ENCODE measurements at places on chromosomes 7 and 10. TPM values are rescaled to one million over a fixed set of nuclear protein-coding genes. Genes with fewer than 3 reads are reported as not detected.

DNA sequence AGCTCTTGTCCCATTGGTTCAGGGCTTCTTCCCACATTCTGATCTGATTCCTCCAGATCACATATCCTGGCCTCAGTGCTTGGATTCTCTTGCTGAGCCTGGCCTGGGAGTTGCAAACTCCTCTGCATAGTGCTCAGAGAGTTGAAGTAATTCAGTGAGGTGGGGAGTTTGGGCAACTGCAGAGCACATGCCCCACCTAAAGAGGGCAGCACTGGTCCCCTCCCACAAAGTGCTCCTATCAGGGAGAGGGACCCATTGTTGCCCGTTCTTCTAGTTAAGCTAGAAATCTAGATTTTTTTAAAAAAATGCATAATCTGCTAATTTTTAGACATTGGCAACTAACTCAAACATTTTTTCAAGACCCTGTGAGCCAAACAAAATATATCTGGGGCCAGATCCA is 45.1 kb downstream of the CHN2 start:
- H3K4me1 ChIP-seq, result peaks cover 20% of the 10 kb centered on the region
- peaks cover 5% of the 10 kb centered on the region for H3K27me3 ChIP-seq
- H3K36me3 ChIP-seq, result no peaks in the 10 kb centered on the region
- H3K27ac ChIP-seq, result no peak overlapping the region

GRCh38 chr7:47345857-47346298 is 236.0 kb downstream of the TNS3 start:
- H3K27me3 ChIP-seq, result no peaks in the 10 kb centered on the region
- no peaks in the 10 kb centered on the region for H3K36me3 ChIP-seq
- no peak for DNase-seq
- no peak overlapping the region for H3K4me3 ChIP-seq
- H3K27ac ChIP-seq, result no peak overlapping the region

DNA sequence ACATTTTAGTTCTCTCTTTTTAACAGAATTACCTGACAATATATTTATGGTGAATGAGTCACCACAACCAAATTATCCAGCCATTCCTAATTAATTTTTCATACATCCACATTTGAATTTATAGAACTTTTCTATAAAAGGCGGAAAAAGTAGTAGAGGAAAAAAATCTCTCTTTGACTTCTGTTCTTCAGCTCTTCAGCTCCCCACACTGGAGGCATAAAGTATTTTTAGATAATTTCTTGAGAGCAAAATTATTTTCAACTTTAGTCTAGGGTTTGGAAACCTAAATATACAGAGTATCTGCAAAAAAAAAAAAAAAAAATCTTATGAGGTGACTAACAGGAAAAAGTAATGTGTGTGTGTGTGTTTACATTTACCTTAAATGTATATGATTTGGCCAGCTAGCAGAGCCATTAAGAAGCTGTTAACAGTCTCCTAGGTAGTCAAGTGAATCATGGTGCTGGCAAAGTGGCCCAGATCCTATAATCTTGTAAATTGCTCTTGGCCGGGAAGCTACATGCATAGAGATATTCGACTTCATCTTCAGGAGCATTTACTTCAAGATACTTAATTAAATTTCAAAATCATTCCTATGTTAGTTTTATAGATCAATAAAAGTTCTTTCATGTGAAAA is 383.1 kb upstream of the STEAP1 start:
- no peaks in the 10 kb centered on the region for H3K36me3 ChIP-seq
- H3K4me3 ChIP-seq, result no peak overlapping the region
- no peaks in the 10 kb centered on the region for H3K27me3 ChIP-seq
- no peak for DNase-seq
- H3K27ac ChIP-seq, result no peak overlapping the region
- H3K4me1 ChIP-seq, result no peaks in the 10 kb centered on the region

- no peak overlapping the region for H3K27ac ChIP-seq
- H3K27me3 ChIP-seq, result no peaks in the 10 kb centered on the region
- no peak overlapping the region for H3K4me3 ChIP-seq
- H3K4me1 ChIP-seq, result peaks cover 21% of the 10 kb centered on the region
- H3K36me3 ChIP-seq, result no peaks in the 10 kb centered on the region
- no peak for DNase-seq
These were observed 93.2 kb downstream of the INPP5A start for GRCh38 chr10:132630666-132631337.

ITPRIP gene
- total RNA-seq, result 21.6 TPM

COL1A2 gene
- 0.19 TPM for total RNA-seq

LRGUK gene
- 0.07 TPM for total RNA-seq

SLC18A3 gene
- total RNA-seq, result not detected

NME8 gene
- total RNA-seq, result not detected
